ENCODE measurements at places on chromosomes 13 and 19.

GRCh38 chr13:100495455-100495854 lies 93.1 kb downstream of the GGACT start:
- no peak for DNase-seq

DNA sequence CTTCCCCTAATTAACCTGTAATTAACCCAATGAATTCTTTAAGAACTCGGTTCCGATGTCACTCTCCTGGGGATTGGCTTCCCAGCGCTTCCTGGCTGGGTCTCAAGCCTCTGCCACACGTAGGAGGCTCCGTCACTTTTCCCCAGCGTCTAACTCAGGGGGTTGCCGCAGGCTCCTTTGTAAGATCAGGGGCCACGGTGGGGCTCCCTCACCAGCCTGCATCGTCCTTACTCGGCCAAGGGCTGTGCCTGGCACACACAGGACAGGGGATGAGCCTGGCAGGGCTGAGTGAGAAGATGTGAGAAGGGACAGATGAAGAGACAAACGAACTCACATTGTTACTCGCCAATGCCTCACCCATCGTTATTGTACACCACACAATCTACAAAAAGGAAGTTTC lies 20.9 kb upstream of the ATP11A start:
- no peak for DNase-seq

- DNase-seq = no peak
Measured at GRCh38 chr13:96544957-96545356, 449.3 kb downstream of the OXGR1 start.

GRCh38 chr13:49097374-49097773 lies 121.7 kb downstream of the FNDC3A start:
- no peak for DNase-seq

- DNase-seq = no peak
Measured at GRCh38 chr13:30908416-30908980, 2.4 kb downstream of the MEDAG start.

DNA sequence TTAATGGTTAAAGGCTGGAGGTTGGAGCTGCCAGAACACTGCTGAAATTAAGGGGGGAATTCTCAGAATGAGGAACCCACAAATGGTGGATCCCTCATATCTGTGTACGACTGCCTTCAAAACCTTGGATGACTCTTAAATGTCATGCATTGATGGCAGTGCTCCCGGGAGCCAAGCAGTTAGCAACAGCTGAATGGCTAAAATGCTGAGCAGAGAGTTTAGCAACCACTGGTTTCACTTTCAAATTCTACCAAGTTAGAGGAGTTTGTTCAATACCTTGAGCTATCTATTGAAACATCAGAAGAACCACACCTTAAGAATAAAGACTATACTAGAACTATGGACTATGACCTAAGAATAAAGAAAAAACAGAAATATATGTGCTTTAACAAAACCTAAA lies 41.4 kb downstream of the UQCRFS1 start:
- DNase-seq = no peak

DNA sequence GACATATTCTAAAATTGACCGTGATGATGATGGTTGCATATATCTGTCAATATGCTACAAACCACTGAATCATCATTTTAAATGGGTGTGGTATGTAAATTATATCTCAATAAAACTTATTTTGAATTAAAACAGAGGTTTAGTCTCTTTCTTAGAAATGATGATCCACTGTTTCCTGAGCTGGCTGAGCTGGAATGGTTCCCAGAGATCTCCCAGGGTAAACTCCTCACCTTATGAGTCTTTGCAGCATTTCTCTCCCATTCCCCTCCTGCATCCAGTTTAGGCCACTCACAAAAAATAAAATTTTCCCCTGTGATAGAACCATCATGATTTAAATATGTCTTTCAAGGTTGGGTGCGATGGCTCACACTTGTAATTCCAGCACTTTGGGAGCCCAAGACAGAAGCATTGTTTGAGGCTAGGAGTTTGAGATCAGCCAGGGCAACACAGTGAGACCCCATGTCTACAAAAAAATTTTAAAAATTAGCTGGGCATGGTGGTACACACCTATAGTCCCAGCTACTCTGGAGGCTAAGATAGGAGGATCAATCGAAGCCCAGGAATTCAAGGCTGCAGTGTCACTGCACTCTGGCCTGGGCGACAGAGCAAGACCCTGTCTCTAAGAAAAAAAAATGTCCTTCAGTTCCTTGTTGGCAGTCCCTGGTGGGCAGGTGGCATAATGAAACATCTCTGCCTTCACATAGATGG lies 46.1 kb downstream of the FLT1 start:
- no peak for DNase-seq

DNA sequence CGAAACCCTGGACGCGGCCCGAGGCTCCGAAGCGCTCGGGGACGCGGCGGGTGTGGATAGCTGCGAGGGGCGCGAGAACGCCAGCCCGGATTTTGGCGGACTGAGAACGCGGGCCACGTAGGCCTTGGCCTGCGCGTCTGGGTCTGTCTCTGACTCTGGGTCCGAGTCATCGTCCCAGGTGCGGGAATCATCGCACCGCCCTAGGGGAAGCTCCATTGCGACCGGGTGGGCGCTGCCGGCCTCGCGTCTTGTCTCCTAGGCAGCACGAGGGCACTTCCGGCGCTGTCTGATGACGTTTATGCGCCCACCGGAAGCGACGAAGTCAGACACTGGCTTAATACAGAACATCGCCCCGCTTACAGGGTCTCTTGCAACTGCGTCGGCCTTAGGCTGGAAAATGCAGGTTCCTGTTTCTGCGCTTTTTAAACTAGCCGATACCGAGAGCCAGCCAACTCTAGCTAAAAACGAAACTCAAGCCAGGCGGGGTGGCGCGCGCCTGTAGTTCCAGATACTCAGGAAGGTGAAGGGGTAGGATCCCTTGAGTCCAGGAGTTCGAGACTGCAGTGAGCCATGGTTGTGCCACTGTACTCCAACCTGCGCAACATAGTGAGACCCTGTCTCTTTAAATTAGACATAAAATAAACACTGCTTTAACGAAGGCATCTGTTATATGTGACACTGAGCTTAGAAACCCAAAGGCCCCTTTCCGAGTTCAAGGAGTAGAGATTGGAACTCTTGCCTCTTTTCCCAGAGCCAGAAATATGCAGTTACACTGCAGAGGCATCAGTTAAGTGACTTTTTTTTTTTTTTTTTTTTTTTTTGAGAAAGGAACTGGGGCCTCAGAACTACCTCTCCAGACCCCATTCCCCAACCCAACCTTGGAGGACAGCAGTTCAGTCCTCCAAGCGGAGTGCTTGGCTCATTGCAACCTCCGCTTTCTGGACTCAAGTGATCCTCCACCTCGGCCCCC lies at the start of gene FBXW9:
Gene FBXW9, minus strand, starts transcription at position 266 of the 970 bp plus-strand sequence. Its CDS starts 50 bp downstream, at position 216.
- peak; percentile 92 for DNase-seq

- no peak for DNase-seq
Measured at GRCh38 chr19:18194554-18195238, 1.7 kb downstream of the MPV17L2 start.

- DNase-seq = no peak
Measured at GRCh38 chr13:26971990-26972887, 199.4 kb downstream of the USP12 start.

DNA sequence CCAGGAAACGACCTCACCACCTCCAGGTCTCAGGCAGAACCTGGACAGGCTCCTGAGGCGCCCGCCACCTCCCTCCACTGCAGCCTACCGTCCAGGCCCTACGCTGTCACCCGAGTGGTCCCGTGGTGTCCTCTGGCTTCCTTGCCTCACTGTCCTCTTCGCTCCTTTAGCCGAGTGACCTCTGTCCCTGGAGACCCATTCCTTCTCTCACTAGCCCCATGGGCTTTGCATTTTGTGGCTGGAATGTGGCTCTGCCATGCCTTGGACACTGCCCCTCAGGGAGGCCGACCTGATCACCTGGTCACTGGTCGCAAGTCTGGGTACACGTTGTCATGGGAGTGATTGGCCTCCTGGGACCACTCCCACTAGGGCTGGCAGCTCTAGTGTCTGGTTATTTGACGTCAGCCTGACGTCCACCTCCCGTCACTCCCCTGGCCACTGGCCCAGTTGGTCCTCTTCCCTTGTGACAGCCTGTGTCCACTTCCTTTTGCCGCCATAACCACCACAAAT lies 17.9 kb downstream of the SLC25A42 start:
- no peak for DNase-seq

DNA sequence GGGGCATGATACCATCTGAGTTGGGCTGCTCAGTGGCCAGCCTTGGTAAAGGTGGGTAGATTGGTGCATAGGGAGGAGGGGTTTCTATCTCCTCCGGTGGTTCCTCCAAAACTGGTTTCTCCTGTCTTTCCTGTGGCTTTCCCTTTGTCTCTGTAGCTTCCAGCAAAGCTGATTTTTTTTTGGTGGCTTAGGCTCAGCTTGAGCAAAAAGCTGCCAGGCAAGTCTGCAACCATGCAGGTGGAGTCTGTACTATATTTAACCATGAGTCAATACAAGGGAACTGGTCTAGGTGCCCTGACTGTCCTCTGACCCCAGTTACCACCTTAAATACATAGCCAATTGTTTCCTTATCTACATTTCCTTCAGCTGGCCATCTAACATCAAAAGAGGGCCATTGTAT lies 64.0 kb upstream of the ZNF681 start:
- DNase-seq = no peak

- no peak for DNase-seq
Measured at GRCh38 chr13:27721681-27722080, 70.6 kb upstream of the GSX1 start.

- DNase-seq = no peak
Measured at GRCh38 chr13:30796132-30796572, 60.8 kb downstream of the ALOX5AP start.

DNA sequence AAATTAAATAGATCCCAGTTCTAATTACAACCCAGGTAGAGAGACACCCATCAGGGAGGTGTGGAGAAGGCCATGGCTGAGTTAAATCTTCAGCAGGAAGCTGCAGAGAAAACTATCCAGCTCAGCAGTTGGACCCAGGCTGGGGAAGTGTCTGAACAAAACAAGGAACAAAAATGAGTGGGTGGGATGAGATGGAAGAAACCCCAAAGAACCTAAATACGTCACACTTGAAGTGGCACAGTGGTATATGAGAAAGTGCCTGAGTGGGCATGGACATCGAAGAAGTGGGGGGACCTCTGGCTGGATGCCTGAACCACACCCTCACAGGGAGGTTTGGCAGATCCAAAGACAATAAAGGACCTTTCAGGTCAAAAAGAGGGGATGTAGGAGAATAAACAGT lies 3.5 kb upstream of the EPHX3 start:
- DNase-seq = no peak
